Caco-2 (cell line): ENCODE measurements at places on chromosomes 12 and 14.

- no peak for DNase-seq
Observed at GRCh38 chr12:27431185-27431584, 15.4 kb upstream of the SMCO2 start.

DNA sequence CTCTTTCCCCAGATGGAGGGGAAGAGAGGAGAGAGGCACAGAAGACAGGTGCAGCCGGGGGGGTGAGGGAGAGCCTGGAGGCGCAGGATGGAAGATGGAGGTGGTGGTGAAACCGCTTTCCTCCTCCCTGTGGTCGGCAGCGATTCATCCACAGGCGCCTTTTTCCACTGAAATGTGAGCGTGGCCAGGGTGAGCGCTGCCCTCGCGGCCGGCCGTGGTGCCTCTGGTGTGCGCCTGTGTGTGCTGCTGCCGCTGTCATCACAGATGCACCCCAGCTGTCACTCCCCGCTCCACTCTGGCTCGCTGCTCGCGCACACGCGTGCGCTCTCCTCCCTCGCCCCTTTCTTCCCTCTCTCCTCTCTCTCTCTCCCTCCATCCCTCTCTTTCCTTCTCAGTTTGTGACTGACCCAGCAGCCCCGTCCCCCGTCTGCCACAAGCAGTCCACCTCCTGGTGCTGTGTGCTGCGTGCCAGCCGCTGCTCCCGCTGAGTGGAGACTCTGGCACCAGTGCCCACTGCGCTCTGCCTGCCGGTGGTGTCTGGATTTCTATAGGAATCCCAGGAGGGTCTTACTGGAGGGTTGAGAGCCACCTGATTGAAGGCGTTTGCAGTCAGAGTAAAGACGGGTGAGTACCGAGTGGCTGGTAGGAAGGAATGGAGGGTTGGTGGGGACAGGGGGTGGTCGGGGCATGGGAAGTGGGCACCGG is at the start of gene LRTM2:
TSS of gene LRTM2 (plus strand) at position 375 of the 705 bp plus-strand sequence. CDS start 7,584 bp downstream, outside the sequence.
- DNase-seq: no peak

DNA sequence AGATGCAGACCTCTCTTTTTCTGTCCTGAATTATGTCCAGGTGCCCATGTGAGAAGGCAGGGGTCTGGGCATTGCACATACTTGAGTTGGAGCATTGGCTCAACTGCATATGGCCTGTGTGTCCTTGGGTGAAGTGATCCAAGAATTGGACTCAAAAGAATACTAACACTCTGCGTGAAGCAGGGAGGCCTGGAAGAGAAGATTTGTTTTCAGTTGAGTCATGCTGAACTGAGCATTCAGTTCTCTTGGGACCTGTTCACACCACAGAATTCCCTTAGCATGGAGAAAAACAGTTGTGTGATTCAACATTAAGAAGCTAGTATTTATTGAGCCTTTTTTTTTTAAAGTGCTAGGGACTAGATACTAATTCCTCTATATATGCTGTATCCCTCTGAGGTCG is 164.7 kb upstream of the TBX3 start:
- DNase-seq: no peak

DNA sequence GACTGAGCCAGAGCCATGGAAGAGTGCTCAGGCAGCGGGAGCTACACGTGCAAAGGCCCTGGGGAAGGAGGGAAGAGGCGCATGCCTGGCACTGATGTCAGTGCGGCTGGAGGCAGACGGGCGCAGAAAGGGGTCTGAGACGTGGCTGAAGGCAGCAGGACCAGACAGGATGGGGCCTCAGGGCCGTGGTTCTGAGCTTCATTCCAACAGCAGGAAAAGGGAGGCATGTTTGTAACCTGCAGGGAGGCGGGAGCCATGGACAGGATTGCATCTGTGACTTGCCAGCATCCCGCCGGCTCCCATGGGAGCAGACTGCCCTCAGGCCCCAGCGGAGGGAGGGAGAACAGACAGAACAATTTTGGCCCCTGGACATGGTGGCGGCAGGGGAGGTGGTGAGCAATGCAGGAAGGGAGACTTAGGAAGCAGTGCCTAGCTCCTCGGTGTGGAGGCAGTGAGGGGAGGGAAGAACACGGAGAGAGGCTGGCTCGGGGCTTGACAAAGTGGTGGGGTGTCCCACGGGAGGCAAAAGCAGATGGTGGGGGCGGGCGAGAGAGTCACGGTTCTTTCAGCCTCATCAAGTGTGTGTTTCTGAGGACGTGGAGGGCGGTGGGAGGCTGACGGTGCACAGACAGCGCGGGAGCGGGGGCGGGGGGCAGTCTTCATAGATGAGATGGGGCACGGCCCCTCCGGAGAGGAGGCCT is 33.3 kb upstream of the INF2 start:
- DNase-seq: no peak

GRCh38 chr12:107894589-107894988 is 120.1 kb downstream of the ASCL4 start:
- DNase-seq: no peak

- DNase-seq: no peak
Observed at GRCh38 chr14:31560759-31561154, 447 bp upstream of the NUBPL start.

DNA sequence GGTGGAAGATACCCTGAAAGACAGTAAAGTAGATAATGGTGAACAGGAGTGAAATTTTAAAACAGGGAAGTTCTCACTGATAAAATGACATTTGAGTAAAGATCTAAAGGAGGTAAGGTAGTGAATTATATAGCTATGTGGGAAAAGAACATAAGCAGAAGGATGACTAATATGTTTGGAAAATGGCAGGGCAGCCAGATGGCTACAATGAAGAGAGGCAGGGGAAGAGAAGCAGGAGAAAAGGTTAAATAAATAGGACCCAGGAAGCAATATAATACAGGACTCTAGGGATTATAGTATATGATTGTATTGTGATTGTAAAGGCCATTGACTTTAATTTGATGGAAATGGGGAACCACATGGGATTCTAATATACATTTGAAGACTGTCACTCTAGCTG is 33.0 kb downstream of the SCFD1 start:
- no peak for DNase-seq

DNA sequence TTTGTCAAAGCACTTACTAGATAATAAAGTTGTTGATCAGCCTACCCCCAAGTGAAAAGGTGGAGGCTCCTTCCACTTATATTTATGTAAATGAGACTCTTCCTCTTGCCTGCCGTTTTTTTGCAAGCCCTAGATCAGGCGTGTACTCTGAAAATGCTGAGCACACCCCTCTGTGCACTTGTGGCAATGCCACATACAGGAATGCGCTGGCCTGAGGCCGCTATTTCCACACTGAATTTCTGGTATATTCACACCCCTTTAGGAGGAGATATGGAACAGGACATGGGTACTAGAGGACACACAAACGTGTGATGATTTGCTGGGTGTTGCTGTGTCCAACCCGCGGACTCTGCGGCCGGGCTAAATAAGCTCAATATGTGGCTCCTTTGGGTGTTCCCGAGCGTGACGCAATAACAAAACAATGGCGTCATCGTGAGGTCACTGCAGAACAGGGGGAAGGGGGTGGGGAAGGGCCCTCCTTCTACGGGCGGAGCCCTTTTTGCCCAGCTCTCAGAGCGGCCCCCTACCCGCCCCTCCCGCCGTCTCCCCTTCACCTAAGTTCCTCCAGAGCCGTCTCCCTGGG is 554 bp upstream of the TSPAN31 start:
- peak; percentile 82 for DNase-seq

DNA sequence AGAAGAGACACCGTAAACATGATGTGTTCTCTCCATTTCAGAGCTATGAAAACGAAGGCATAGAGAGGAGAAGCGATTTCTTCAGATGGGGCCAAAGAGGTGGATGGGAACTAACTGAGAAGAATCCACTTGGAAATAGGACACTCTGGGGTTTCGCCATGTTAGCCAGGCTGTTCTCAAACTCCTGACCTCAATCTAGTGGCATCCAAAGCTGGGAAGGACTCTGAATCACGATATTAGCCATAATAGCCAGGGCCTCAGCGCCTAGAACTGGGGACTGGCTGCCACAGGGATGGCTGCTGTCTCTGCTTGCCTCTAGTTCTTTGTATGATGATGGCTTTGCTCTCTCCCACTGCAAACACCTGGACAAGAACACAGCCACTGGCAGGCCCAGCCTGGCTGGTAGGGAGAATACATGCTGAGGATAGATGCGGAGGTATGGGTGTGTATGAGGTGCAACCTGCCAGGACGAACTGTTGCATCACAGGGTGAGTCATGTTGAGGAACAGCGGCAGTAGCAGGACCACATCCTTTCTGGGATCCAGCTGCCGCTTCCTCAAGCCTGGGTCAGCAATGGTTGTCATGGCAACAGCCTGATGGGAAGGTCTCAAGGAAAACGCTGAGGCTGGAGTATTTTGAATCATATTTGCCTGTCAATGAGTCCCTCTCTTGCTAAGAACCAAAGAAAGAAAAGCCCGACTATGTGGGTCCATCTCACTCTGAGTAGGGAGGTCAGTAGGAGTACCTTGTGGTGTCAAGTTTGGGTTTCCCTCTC is 31.1 kb downstream of the CCDC177 start:
- DNase-seq: peak; percentile 44

- no peak for DNase-seq
Observed at GRCh38 chr12:19008102-19008501, 121.4 kb upstream of the PLEKHA5 start.

GRCh38 chr12:126569706-126570105 is 1504.5 kb downstream of the AACS start:
- DNase-seq: no peak

DNA sequence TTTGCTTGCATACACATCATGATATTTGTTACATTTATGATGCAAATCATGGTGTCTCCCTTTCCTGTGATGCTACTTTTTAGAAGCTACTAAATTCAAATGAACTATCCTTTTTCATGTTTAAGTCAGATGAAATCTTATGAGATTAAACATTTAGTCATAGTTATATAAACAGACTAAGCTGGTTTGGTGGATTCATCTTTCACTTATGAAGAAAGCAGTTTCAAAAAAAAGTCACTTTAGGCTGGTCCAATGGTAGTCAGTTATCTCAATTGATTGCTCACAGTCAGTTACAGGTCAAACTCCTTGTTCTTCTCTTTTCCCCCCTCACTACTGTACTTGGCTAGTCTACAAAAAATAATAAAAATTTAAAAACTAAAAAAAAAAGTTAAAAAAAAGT is 19.7 kb downstream of the SYCP3 start:
- DNase-seq: no peak

DNA sequence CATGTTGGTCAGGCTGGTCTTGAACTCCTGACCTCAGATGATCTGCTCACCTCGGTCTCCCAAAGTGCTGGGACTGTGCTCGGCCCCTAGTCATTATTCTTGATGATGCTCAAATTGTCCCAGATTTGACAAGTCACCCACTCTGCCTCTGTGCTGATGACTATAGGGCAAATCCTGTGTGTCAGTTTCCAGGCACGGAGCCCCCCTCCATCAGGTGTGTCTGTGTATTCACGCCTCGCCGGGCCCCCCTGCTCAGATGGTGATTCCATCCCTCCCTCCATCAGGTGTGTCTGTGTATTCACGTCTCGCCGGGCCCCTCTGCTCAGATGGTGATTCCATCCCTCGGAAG is 4.3 kb upstream of the GPR132 start:
- no peak for DNase-seq

DNA sequence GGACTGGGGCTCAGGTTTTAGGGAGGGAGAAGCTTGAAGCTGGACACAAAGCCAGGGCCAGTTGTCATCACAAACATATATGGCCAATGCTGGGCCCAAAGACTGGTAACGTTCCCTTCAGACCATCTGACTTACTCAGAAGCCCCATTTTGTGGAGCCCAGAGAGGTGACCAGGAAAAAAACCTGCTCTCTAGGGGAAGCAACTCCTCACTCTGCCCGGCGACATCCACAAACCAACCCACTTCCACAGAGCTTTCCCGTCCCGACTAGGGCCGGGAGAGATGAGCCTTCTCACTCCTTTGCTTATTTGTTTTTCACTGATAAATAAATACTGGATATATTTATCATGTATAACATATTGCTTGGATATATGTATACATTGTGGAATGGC is 180.9 kb upstream of the RTL1 start:
- no peak for DNase-seq

DNA sequence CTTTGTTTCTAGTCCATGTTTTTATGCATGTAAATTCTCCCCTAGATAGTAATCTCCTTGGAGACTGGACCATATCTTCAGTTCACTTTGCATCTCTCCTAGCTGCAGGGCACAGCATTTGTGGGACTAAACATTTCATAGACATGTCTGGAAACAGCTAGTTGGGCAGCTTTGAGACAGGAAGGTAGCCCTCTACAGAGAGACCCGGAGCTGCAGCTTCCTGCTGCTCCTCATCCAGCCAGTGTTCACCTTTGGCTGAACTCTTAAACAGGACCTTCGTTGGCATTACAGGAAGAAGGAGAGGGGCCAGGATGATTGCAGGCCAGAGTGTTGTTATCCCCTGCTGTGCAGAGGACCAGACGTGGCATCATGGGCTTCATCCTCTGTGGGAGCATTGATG is 52.9 kb downstream of the GNS start:
- DNase-seq: no peak

- DNase-seq: no peak
Observed at GRCh38 chr12:88300931-88301330, 158.8 kb downstream of the TMTC3 start.

DNA sequence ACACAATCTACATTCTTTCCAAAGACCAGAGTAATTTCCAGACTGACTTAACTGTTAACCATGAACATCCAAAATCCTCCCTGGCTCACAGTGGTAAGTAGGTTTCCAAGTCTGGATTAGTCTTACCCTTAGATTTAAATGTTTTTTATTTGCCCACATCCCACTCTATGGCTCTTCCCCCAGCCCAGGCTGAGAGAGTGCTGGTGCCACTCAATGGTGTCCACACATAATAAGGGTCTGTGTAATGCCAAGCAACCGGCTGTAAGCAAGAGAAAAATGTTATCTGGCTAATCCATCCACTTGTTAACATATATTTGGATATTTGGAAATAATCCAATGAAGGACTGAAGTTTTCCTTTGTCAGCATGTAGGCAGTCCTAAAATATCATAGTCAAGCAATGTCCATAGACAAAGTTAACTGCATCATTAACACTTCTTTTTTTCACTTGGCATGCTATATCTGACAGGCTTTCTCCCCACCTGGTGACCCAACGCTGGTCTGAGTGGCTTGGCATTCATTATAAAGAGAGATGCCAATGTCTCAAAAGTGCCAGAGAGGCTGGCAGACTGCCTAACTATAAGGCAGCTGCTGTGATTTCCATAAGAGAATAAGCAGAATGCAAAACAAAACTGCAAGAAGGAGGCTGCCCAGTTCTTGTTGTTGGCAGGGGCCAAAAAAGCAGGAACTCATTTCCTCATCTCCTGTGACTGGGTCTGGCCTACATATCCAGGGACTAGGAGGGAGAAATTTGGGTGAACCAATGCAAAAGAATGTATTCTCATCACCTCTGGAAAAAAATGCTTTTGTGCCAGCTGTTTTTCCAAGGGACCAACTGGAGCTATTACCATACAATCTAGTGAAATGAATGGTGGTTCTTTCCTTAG is 13.9 kb upstream of the HOXC13 start:
- no peak for DNase-seq

GRCh38 chr12:120116441-120116791 is at the start of gene RAB35:
Gene RAB35 (minus strand): TSS chr12:120116753. CDS start chr12:120116650, 103 bp downstream.
- no peak for DNase-seq

GRCh38 chr14:80538633-80539375 is 327.5 kb upstream of the DIO2 start:
- no peak for DNase-seq

GRCh38 chr12:26134540-26134939 is 9.7 kb upstream of the BHLHE41 start:
- DNase-seq: no peak

- DNase-seq: no peak
Observed at GRCh38 chr14:23086565-23086964, 8.4 kb downstream of the ACIN1 start.

GRCh38 chr12:17640615-17641014 is 449.4 kb downstream of the RERGL start:
- DNase-seq: no peak
